A549 treated with DMSO at 1 μM for 4 hours (cell line): ENCODE measurements at places on chromosomes 5 and 9. TPM values are rescaled to one million over a fixed set of nuclear protein-coding genes. Genes with fewer than 3 reads are reported as not detected.

The CXXC5 gene
- 20.6 to 27.2 TPM (median 24.8 TPM) in 5 replicates for total RNA-seq

The PCDHGA7 gene
- 0.84 to 1.3 TPM (median 1.1 TPM) in 5 replicates for total RNA-seq

The RAB14 gene
- 39.0 to 54.5 TPM (median 49.1 TPM) in 5 replicates for total RNA-seq

The PTPRD gene
- total RNA-seq = 0.09 to 0.56 TPM (median 0.36 TPM) in 5 replicates

The GABBR2 gene
- 0.10 to 0.22 TPM (median 0.15 TPM) in 5 replicates for total RNA-seq

The ZNG1A gene
- total RNA-seq = 25.4 to 27.8 TPM (median 26.3 TPM) in 5 replicates

The PCDHGA5 gene
- total RNA-seq = 0.07 to 0.22 TPM (median 0.18 TPM) in 5 replicates

The CCDC183 gene
- 0.10 to 0.34 TPM (median 0.26 TPM) in 5 replicates for total RNA-seq

The HARS1 gene
- 76.9 to 85.2 TPM (median 79.9 TPM) in 5 replicates for total RNA-seq

The WHRN gene
- 5.2 to 8.1 TPM (median 6.9 TPM) in 5 replicates for total RNA-seq

The NKD2 gene
- total RNA-seq = 8.7 to 13.3 TPM (median 10.7 TPM) in 5 replicates

The RASEF gene
- total RNA-seq = 9.2 to 11.3 TPM (median 11.0 TPM) in 5 replicates

The LVRN gene
- 0.07 to 0.19 TPM (median 0.17 TPM) in 5 replicates for total RNA-seq

The TJP2 gene
- total RNA-seq = 4.7 to 6.0 TPM (median 5.0 TPM) in 5 replicates

The FIBCD1 gene
- 7.5 to 14.4 TPM (median 11.3 TPM) in 5 replicates for total RNA-seq

The FRRS1L gene
- 0.15 to 0.76 TPM (median 0.20 TPM) in 5 replicates for total RNA-seq

The PCDHGB3 gene
- total RNA-seq = 0.19 to 0.37 TPM (median 0.31 TPM) in 5 replicates

The CDH6 gene
- total RNA-seq = 0.10 to 0.42 TPM (median 0.20 TPM) in 5 replicates

The ENTREP1 gene
- total RNA-seq = 0.39 to 0.58 TPM (median 0.48 TPM) in 5 replicates

The NR4A3 gene
- total RNA-seq = 2.3 to 3.6 TPM (median 3.2 TPM) in 5 replicates
